ENCODE measurements at places on chromosomes 3 and 15. TPM values are rescaled to one million over a fixed set of nuclear protein-coding genes. Genes with fewer than 3 reads are reported as not detected.

DNA sequence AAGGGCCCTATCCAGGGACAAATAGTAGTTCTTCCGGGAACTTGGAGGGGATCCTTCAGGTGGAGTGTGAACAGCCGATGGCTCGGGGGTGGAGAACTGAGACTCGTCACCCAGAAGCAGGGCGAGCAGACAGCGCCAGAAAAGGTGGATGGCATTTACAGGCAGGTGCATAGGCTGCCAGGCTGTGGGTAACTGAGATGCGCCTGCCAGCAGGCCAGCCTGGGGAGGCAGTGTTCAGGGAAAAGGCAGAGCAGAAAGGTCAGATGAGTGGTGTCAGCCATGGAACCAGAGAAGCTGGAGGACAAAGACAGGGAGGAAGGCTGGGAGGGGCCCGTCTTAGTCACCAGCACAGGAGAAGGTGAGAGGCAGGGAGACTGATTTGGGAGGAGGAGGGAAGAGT is 53.0 kb upstream of the SEC22A start:
- H3K4me3 ChIP-seq = no peak overlapping the region
- H3K27ac ChIP-seq = no peak overlapping the region
- no peak for DNase-seq
- H3K4me1 ChIP-seq = no peaks in the 10 kb centered on the region
- H3K36me3 ChIP-seq = peaks cover 4% of the 10 kb centered on the region

DNA sequence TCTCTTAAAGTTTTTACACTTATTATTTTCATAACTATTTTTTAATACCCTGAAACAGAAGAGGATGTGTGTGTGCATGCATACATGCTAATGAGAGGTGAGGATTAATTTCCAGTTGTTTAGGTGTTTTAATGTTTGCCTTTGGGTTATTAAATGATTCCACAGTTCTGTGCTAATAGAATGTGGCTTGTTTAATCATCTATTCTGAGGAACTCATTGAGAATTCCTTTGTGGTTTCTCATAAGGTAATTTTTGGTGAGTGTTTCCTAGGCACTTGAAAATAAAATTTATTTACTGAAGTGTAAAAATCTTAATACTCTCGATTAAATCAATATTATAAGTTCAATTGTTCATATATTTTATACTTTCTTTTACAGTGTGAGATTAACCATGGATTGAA is 38.0 kb downstream of the STAC start:
- H3K36me3 ChIP-seq = no peaks in the 10 kb centered on the region
- H3K27ac ChIP-seq = no peak overlapping the region
- H3K4me3 ChIP-seq = no peak overlapping the region
- H3K27me3 ChIP-seq = no peaks in the 10 kb centered on the region

DNA sequence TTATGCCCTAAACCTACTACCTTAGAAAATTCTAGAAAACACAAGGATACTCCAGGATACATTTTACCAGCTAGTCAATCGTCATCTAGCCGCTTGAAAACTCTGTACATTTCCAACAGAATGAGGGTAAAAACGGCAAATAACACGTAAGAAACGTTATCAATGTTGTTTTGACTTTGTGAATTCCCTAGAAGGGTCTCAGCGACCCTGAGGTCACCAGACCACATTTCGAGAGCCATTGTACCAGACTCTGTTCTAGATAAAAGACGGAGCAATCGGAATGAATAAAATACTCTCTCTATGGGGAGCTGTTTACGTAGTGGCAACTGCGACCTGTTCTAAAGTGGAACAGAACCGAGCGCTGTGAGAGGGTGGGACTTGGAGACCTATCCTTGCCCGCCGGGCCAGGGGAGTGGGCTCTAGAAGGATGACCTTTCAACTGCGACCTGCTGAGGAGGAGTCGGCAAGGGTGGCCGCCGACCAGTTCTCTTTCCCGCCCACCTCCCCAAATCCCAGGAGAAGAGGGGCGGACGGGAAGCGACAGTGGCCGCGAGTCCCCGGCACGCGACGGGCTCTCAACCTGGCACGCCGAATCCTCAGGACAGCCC is 778 bp upstream of the AP4E1 start:
- H3K27me3 ChIP-seq = no peaks in the 10 kb centered on the region
- no peaks in the 10 kb centered on the region for H3K36me3 ChIP-seq
- peak overlapping the region; percentile 58 for H3K4me3 ChIP-seq

- no peaks in the 10 kb centered on the region for H3K4me1 ChIP-seq
- H3K27ac ChIP-seq = no peak overlapping the region
These were observed 37.0 kb downstream of the CCNL1 start for GRCh38 chr3:157122832-157123427.

GRCh38 chr3:49519296-49519695 is 35.0 kb upstream of the BSN start:
- H3K27me3 ChIP-seq = no peaks in the 10 kb centered on the region
- H3K4me3 ChIP-seq = no peak overlapping the region
- no peak for DNase-seq
- H3K27ac ChIP-seq = no peak overlapping the region
- peaks cover 4% of the 10 kb centered on the region for H3K36me3 ChIP-seq

- H3K36me3 ChIP-seq = no peaks in the 10 kb centered on the region
- no peaks in the 10 kb centered on the region for H3K27me3 ChIP-seq
- no peak for DNase-seq
- no peaks in the 10 kb centered on the region for H3K4me1 ChIP-seq
- no peak overlapping the region for H3K4me3 ChIP-seq
These were observed 101.8 kb upstream of the AADACL2 start for GRCh38 chr3:151631946-151632345.

GRCh38 chr3:42739401-42740158 is 33.5 kb downstream of the CCDC13 start:
- peak overlapping the region; percentile 39 for H3K27ac ChIP-seq
- no peak for DNase-seq
- no peaks in the 10 kb centered on the region for H3K4me1 ChIP-seq
- no peak overlapping the region for H3K4me3 ChIP-seq
- no peaks in the 10 kb centered on the region for H3K36me3 ChIP-seq

GRCh38 chr15:29143909-29144635 is 125.5 kb downstream of the NSMCE3 start:
- H3K27me3 ChIP-seq = no peaks in the 10 kb centered on the region
- H3K36me3 ChIP-seq = no peaks in the 10 kb centered on the region
- H3K4me3 ChIP-seq = no peak overlapping the region
- no peak for DNase-seq
- no peaks in the 10 kb centered on the region for H3K4me1 ChIP-seq

- no peak overlapping the region for H3K27ac ChIP-seq
- H3K36me3 ChIP-seq = no peaks in the 10 kb centered on the region
- no peak overlapping the region for H3K4me3 ChIP-seq
- H3K27me3 ChIP-seq = no peaks in the 10 kb centered on the region
These were observed 21.0 kb upstream of the CLDN18 start for GRCh38 chr3:137988982-137989381.

DNA sequence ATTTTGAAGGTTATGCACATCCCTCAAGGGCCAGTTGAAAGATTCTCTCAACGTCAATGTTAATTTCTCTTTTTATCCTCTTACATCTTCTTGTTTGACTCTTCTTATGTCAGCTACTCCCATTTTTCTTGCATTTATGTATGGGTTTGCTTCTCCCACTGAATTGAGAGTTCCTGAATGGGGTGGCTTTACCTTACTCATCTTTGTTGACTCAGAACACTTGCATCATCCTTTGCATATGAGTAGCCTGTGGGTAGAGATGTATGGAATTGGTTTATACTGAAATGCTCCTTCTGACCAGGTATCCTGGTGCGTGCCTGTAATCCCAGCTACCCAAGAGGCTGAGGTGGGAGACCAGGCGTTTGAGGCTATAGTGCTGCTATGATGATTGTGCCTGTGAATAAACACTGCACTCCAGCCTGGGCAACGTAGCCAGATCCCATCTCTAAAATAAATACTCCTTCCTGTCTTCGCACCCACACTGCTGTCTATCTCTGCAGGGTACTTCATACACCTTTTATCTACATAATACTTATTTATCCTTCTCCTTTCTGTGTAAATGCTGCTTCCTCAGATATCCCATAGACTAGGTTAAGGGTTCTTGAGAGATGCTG is 123.6 kb upstream of the DPH6 start:
- H3K4me3 ChIP-seq = no peak overlapping the region
- H3K4me1 ChIP-seq = no peaks in the 10 kb centered on the region
- no peaks in the 10 kb centered on the region for H3K36me3 ChIP-seq
- DNase-seq = no peak

MLH1 gene
- 28.0 TPM for total RNA-seq

DNA sequence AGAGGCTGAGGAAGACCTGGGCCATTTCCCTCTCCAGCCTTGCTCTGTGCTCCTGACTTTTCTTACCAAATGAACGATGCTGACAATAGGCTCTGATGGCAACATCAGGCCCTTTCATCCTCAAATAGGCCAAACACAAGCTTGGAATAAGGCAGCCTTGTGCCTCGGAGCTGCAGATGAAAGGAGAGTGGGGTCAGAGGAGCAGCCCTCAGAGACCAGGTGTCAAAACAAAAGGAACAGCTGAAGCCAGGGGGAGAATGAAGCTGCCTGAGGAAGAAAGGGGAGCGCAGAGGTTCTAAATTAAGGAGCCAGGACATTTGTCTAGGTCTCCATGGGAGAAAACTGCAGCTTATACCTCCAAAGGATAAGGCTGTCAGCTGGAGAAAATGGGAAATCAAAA is 5.1 kb downstream of the BFSP2 start:
- no peaks in the 10 kb centered on the region for H3K4me1 ChIP-seq
- no peaks in the 10 kb centered on the region for H3K36me3 ChIP-seq
- no peak overlapping the region for H3K27ac ChIP-seq
- H3K27me3 ChIP-seq = no peaks in the 10 kb centered on the region
- peak; percentile 3 for DNase-seq
- no peak overlapping the region for H3K4me3 ChIP-seq

- no peak overlapping the region for H3K4me3 ChIP-seq
- H3K27ac ChIP-seq = peak overlapping the region; percentile 38
- H3K27me3 ChIP-seq = no peaks in the 10 kb centered on the region
- no peaks in the 10 kb centered on the region for H3K36me3 ChIP-seq
These were observed 22.0 kb downstream of the RGMA start for GRCh38 chr15:93066834-93067648.

DNA sequence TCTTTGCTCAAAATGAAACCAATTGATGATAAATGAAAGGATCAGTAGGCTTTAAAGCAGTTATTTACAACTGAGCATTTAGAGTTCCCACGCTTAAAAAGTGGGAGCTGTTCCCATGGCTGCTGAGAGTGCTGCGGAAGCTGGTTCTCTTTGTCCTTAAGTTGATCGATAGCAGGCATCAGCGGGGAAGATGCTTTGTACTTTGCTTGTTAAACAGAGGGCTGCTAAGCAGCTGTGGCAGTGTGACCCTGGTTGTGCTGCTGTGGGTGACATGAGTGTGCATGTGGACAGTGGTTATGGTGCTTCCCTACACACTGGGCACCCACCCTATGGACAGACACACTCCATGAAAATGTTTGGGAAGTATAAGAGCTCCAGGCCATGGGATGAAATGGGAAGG is 96.3 kb downstream of the PTPRG start:
- H3K27ac ChIP-seq = no peak overlapping the region
- H3K27me3 ChIP-seq = no peaks in the 10 kb centered on the region
- no peaks in the 10 kb centered on the region for H3K36me3 ChIP-seq
- H3K4me3 ChIP-seq = no peak overlapping the region
- no peak for DNase-seq

VGLL3 gene
- 155 TPM for total RNA-seq

DNA sequence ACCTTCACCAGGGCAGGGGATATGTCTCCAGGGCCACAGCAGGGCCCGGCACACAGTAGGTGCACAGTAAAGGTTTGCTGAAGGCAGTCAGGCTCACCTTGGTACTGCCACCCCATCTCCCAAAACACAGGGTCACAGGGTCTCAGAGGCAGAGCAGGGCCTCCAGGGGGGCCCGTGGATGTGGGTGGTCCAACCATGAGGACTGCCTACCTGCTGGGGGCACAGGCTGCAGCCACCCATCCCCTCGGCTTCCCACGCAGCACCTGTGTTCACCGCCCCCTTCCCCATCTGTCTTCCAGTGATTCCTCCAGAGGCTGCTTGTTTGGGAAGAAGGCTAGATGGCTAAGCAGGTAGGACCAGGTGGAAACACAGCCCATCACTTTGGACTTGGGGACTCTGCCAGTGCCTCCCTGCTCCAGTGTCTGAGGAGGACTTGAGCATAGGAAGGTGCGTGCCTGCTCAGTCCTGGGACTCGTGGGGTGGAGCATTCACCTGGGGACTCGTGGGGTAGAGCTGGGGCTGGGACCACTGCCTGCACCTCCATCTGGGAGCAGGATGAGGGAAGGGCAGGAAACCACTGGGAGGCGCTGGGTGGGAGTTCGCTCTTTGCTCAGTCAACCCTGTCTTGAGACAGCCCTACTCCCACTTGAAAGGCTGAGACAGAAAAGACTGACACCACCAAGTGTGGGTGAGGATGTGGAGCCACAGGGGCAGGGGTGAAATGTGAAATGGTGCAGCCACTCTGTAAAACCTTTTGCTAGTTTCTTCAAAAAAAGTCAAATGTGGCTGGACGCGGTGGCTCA is 18.8 kb upstream of the PLXND1 start:
- H3K36me3 ChIP-seq = no peaks in the 10 kb centered on the region
- H3K4me1 ChIP-seq = no peaks in the 10 kb centered on the region
- H3K4me3 ChIP-seq = no peak overlapping the region
- no peak for DNase-seq
